Amygdala (tissue), 56 donors: ENCODE measurements at places on chromosomes 4 and X.

GRCh38 chr4:148850257-148850995 is 408.2 kb upstream of the NR3C2 start:
- DNase-seq: no peak

GRCh38 chrX:103739421-103739820 is 28.7 kb downstream of the TMEM31 start:
- no peak for DNase-seq

GRCh38 chr4:140720387-140721304 is 35.5 kb downstream of the TBC1D9 start:
- DNase-seq: no peak

DNA sequence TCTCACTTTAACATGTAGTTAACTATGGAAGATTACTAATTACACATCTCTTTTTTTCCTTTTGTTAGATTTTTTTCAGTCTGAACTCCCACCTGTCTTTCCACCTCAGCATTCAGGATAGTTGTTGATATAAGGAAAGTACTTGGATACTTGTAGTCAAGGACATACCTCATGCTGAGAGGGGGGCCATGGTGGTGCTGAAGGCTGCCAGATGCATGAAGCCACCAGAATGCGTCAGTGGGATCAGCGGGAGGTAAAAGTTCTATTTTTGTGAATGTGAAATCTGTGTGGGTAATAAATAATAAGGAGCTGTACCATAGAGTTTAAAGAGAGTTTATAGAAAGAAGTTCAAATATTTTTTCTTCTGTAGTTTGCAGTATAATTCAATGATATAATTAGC is 13.1 kb upstream of the NDST4 start:
- no peak for DNase-seq

DNA sequence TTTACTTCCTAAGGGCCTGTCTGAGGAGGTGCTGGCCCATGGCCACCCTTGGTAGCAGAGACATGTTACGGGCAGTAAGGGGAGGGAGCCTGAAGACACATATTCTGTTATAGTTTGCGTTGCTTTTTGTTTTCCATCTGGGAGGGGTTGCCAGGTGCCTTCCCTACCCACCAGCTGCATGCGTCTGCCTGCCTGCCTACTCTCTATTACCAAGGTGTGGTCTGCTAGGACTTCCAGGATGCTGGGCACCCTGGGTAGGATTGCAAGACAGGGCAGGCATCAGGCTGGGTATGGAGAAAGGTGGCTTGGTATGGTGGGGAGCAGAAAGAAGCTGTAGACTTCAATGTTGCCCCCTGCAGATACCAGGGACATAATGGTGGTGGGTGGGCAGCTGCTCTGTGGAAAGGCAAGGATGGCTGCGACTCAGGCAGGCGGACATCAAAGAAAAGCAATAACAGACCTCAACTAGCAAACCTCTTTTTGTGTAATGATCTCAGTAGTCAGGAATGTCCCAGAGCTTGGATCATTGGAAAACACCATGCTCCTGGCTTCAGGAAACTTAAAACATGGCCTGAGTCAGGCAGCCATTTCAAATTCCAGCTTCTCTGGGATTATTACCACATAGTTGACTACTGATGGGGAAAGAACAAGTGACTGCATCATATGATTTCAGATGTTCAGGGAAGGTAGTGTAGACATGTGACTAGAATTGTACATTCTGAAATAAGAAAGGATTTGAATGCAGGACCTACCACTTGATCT is 67.8 kb downstream of the HOPX start:
- no peak for DNase-seq

DNA sequence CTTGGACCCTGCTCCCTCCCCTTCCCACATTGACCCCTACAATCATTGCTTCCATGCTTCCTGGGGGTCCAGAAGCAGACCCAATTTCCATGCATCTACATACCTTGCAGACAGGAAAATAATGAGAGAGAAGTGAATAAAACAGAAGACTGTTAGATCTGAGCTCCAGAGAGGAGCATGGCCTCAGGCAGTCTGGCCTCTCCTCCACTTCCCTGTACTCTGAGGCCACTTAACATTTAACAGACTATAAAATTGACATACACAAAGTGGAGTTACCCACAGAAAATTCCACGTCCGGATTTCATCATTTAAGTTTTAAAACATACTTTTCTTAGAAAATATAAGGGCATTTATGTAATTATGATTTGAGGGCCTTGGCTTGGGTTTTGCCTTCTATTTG is 2.1 kb upstream of the PRSS12 start:
- DNase-seq: no peak

- no peak for DNase-seq
These were observed 98.1 kb upstream of the JADE1 start for GRCh38 chr4:128711361-128711760.

GRCh38 chr4:108141213-108141950 is 27.4 kb downstream of the LEF1 start:
- no peak for DNase-seq

- no peak for DNase-seq
These were observed 159.7 kb downstream of the NSUN7 start for GRCh38 chr4:40909363-40909876.

DNA sequence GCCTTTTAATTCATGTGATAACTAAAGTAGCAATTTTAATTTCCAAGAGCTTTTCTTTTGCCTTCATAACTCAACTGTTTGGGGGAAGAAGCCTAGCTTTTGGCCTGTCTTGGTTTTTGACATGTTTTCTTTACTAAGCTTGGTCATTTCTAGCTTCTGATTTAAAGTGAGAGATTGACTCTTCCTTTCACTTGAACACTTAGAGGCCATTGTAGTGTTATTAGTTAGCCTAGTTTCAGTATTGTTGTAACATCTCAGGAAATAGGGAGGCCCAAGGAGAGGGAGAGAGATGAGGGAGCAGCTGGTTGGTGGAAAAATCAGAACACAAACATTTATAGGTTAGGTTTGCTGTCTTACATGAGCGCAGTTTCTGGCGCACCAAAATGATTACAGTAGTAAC is 44.8 kb downstream of the DCLK2 start:
- DNase-seq: no peak

GRCh38 chr4:39910064-39910463 is 67.6 kb downstream of the PDS5A start:
- DNase-seq: no peak

DNA sequence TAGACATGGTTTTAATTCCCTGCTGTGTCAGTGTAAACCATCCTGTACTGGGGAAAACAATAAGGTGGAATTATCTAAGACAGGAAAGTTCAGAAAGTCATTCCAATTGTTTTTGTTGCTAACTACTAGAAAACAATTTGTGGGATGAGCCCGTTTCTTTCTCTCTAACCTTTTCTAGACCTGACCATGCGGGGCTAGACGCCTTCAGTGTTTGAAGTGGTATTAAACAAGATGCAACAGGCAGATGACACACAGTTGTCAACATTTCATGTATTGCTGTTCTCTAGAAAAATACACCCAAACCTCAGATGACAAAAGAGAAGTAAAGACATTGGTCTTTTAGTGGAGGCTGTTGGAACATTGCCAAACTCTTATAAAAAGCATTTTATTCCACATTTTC is 105.7 kb downstream of the FRAS1 start:
- DNase-seq: no peak

DNA sequence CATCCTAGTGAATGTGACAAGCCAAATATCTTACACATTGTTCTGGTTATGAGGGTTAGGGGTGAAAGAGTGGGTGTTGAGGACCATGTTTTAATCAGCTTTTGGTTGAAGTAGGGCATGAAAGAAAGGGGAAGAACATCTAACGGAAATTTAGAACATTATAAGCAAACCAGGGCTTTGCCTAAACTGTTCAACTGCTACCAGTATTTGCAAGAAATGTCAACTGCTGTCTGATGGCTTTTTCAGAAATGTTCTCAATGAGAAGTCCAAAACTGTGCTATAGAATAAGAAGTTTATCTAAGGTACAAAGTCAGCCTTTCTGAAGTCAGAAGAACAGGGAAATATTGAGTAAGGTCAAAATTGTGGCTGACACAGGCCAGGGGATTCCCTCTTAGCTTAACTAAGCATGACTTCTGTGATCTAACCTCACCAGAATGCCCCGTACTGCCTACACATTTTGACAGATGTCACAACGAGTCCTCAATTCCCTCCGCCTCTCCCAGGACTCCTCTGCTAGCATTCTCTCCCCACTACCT is 67.1 kb downstream of the DTHD1 start:
- DNase-seq: no peak

- no peak for DNase-seq
These were observed 899 bp downstream of the LYAR start for GRCh38 chr4:4289055-4289454.

GRCh38 chrX:111652719-111653118 is 28.3 kb upstream of the ALG13 start:
- no peak for DNase-seq

DNA sequence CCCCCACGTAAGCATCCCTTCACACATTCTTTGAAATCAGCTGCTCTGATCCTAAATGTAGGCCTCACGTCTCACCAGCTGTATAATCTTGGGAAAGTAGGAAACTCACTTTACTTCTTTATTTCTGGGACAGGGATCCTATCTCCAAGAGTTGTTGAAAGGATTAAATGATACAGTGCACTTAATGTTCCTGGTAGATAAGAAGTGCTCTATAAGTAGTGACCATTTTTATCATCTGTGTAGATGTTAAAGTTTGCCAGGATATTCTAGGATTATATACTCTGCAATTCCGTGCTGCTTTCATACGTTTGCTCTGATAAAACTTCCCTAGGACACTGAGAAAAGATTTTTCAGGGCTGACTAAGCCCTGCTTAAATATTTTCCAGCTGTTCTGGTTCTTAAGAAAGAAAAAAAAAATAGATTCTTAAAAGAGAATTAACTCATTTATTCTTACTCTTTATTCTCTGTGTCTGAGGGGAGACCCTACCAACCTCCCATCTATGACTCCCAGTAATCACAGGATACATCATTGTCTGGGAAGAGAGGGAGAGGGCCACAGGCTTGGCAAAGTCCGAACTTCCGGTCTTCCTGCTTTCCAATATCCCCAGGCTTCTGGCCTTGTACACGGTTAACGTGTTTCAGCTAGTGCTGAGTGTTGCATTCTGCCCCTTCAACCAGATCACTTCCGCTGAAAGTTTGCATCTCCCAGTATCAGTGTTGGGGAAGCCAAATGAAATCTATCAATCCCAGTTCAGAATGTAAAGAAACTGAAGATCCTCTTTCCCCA is 269.2 kb downstream of the TRIML1 start:
- no peak for DNase-seq

GRCh38 chrX:32842053-32842452 is 369.3 kb downstream of the DMD start:
- DNase-seq: no peak

DNA sequence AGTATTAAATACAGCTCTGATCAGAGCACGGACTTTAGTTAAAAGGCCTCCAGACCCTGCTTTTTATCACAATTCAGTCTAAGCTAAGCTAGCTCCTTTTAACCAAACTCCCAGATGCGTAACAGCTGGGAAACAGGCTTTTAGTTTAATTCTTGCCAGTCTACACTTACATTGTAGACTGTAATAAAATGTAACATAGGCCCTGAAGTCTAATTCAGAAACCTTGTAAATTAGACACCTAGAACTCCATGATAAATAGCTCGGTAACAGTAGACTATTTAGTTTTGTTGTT is 20.1 kb downstream of the FBXO8 start:
- no peak for DNase-seq

DNA sequence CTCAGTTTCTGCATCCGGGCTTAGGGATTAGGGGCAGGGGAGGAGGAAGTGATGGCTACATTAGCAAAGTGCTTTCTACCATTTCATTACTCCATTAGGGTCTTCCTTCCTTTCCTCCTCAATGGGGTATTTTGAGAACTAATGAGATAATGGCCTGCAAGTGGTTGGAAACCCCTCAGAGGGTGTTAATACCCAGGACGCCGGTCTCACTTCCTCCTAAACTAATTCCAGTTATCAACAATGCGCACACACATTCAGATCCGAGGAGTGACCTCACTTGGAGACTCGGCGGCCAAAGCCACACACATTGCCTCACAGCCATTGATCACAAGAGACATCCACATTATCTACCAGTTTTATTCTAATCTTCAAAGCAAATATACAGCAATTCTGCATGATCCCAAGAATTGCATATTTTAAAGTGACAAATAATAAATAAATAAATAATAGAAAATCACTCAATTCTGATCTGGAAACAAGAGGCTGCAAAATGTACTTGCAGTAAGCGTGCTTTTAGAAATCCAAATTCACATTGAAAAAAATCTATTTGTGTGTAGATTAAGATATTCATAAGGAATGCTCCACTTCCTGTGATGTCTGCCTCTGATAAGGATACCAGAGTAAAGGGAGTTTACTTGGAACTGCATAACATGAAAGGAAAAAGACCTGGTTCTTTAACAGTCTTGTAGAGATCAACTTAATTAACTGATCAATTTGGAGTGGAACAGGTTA is 329.1 kb downstream of the FBXW7 start:
- no peak for DNase-seq

DNA sequence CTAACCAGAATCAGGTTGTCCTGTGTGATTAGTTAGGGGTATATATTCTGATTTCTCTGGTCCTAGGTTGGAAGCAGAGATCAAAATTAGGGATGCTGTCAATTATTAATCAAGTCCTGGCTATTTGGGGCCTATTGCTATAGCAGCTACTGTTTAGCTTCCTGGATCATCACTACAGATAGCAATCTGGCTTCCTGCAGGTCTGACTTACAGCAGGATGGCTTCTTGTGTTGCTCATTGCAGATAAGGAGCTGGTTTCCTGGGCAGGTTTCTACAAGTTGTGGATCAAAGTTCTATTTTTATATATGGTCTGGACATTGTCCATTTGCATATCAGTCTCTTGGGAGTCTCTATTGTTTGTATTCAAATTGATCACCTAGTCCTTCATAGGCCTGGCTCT is 57.7 kb upstream of the C4orf54 start:
- no peak for DNase-seq

- DNase-seq: no peak
These were observed 1.7 kb upstream of the RAB9A start for GRCh38 chrX:13687203-13687602.

GRCh38 chrX:74277846-74278245 is 26.1 kb upstream of the ZCCHC13 start:
- no peak for DNase-seq

DNA sequence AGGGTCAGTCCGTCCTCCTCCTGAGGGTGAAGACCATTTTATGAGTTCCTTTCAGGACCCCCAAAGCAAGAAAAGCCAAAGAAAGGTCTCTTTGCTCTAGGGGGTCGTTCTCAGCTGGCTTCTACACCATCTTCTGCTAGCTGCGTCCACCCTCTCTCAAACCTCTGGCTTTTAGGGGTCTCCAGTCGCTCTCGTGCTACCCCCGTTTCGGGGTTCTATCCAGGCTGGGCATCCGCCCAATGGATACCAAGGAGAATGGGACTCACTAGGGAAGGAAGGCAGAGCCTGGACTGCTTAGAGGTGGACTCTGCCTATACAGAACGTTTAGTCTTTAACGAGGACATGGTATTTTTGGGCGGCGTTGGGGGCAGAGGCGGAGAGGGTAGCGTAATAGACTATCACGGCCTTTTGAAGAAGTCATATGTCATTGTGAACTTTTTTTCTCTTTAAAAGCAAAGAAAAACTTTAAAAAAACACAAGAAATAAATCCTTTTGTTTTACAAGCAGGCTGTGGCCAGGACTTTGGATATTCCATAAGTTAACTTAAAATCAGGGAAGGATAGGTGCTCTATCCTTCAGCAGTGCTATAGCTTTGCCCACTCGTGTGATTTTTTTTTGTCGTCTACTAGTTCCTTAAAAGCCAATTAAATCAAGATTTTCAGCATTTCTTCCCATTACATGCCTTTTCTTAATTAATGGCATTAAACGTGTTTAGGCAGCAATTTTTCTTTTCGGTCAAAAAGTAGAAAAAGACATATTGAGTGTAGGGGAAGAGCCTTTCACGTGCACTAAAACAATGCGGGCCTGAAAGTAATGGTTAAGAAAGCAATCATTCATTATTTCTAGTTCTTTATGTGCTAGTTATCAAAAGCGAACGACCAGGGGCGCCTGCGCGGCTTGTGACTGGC is 7.2 kb upstream of the PITX2 start:
- no peak for DNase-seq

- DNase-seq: no peak
These were observed 266.4 kb downstream of the PRR32 start for GRCh38 chrX:127085939-127086338.
